Pulmonary artery endothelial cell (primary cell): ENCODE measurements at places on chromosomes 16 and 17. TPM values are rescaled to one million over a fixed set of nuclear protein-coding genes. Genes with fewer than 3 reads are reported as not detected.

The PLEKHG4 gene
- total RNA-seq = 33.2 and 51.5 TPM in 2 replicates

The PRSS36 gene
- 0.40 and 0.49 TPM in 2 replicates for total RNA-seq

The SCNN1B gene
- not detected in 2 replicates for total RNA-seq

The PRSS21 gene
- total RNA-seq = 0.73 TPM in 1 of 2 replicates, not detected in the other

The SARM1 gene
- total RNA-seq = 2.2 and 5.9 TPM in 2 replicates

The TMEM92 gene
- total RNA-seq = not detected in 2 replicates

The DYNLRB2 gene
- total RNA-seq = 0.32 TPM in 1 of 2 replicates, not detected in the other

The CPNE7 gene
- total RNA-seq = 5.7 and 20.3 TPM in 2 replicates

The SRCIN1 gene
- 0.07 and 0.20 TPM in 2 replicates for total RNA-seq

The STH gene
- not detected in 2 replicates for total RNA-seq

The FBXO39 gene
- total RNA-seq = 0.28 and 1.4 TPM in 2 replicates

GRCh38 chr17:57557834-57558681 is 187.0 kb downstream of the CCDC182 start:
- no peak for DNase-seq

DNA sequence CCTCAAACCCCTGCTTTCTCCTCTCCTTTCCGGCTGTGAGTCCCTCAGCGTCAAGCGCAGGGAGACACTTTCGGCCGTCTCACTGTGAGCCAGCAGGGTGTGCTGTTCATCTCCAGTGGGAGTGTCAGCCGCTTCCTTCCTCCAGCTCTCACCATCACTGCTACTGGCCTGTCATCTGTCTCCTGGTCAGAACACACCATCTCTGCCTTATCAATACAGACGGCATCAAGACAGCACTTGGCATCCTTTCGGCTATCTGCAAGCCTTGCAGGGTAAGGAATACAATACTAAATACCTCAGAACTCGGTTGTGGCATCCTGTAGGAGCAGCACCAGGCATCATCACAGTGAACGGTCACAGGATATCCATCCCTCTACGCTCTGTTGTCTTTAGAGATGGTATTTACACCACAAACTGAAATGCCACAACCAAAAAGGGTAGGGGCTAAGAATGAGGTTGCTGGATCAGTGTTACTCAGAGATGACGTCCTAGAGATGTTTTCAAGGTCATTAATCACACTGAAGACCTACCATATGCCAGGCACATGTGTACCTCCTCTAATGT is 20.7 kb upstream of the CMTM4 start:
- DNase-seq = no peak

GRCh38 chr16:2058420-2058819 is 10.6 kb downstream of the TSC2 start:
- DNase-seq = no peak

DNA sequence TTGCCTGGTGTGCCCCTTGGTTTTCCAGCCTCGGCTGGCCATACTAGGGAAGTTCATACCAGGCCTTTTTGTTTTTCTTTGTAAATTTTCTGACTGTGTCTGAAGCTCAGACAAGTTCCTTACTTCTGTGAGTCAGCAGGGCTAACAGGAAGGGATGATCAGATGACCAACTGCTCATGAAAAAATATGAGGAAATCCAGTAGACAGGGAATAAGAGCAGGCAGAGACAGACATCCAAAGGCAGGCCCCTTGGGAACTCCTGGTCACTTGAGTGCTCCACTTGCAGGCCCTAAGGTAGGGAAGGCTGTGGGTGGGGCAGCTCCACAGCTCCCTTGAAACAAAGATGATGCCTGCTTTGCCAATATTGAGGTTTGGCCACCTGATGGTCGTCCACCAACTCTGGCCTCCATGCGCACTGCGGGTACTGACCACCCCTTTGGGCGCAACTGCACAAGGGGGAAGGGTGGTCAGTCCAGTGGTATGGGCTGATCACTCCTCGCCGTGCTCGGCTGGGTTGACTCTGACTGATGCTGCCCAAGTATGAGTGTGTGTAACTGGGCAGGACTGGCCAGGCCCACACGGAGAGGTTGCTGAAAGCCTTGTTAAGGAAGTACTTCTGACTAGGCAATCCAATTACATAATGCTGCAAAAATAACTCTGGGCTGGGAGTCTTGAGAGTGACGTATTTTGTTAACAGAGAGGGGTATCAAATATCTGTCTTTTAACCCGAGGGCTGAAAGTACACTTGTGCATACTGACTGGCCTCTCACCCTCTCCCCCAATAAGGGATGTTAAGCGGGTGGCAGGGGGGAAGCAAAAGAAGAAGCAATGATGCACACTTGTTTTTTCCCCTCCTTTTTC is 20.8 kb upstream of the ZFHX3 start:
- peak; percentile 90 for DNase-seq

GRCh38 chr16:13029786-13030185 is 128.4 kb downstream of the SHISA9 start:
- no peak for DNase-seq

DNA sequence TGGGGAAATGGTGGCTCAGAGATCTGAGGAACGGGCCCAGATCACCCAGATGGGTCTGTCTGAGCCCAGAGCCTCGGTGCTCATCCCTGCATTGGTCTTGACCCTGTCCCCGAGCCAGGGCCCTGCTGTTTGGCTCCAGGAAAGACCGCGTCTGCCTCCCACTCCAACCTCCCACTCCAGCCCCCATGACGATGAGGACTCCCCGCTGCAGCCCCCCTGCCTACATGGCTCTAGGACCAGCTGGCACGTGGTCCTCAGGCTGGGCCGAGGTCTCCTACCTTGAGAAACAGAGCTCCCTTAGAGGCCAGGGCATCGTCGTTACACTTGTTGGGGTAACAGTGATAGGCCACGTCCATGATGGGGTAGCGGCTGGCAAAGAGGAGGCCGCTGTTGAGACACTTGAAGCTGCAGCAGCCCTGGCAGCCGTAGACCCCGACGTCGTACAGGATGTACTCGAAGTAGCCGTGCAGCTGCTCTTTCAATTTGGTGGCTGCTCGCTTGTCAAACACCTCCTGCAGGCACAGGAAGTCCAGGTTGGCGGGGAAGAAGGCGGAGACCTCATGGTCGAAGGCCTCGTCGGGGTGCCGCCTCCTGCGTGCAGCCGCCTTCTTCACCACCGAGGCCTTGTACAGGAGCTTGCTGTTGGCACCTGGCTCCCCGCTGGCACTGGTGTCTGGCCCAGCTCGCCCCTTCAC is 59.9 kb downstream of the PRMT7 start:
- no peak for DNase-seq

DNA sequence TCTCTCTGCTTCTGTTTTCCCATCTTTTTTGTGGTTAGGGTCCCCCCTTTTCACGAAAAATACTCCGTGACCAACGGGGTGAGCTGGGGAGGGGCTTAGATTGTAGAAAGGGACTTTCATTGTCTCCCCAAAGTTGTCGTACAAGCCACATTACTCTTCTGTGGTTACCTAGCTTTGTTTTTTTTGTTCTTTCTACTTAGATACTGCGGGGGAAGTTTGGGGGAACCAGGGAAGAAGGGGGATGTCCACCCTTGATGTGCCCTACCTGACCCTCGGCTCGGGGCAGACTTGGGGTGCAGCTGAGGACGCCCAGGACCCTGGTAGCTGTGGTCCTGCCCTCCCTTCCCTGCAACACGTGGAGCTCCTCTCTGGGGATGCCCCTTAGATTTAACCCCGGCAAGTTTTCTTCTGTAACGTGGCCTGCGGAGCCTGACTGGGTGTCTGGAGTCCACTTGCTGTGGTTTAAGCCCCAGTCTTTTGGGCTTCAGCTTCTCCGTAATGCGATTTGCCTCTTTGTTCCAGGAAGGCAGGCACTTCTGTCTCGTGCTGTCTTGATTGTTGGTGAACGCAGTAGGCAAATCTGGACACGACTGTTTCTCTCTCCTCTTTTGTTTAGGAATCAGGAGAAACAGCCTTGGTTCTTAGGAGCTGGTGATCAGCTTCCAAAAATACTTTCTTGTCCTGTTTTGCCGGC is 892 bp downstream of the ABCC1 start:
- no peak for DNase-seq

DNA sequence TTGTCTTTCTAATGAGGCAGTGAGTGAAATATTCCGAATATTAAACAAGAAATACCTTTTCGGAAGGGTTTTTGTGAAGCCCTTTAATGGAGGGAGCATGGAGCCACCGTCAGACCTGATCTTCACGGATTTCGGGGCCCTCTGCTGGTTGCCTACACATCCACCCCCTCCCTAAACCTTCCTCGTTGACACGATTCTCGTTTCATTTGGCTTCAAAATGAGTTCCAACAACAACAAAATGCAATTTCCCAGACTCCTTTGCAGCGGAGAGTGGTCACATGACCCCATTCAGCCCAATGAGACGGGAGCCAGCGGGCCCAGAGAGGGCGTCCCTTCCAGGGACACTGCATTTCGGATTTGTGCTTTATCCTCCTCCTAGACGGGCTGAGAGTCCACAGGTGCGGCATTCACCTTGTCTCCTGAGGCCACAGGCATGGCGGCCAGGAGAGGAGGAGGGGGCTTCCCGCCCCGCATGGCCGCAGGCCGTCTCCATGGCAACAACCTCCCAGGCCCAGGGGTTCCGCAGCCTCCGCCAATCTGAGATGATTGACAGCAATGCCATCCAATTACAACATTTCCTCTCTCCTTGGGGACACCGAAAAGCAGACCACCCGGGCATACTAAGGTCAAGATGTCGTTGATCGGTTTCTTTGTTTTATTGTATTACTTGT is 259.8 kb downstream of the C16orf95 start:
- DNase-seq = no peak

- DNase-seq = peak; percentile 10
Observed at GRCh38 chr16:73125850-73126524, 78.1 kb upstream of the ZFHX3 start.

GRCh38 chr16:50267151-50267631 is 840 bp downstream of the ADCY7 start:
- no peak for DNase-seq

DNA sequence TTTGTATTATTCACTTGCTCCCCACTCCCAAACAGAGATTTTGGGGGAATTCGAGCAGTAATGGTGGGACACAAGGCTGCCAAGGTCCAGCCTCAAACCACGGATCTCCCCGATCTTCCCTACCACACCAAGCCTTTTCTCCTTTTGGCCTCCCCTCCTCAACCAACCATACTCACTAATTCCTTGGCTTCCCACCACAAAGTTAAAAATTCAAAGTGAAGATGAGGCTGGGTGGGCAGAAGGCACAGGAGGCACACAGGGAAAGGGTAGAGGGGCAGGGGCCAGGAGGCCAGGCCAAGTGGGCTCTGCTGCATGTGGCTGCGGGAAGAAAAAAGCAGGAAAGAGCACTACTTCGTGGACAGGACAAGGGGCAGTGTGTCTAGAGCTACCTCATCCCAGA is 15.2 kb downstream of the HOXB4 start:
- DNase-seq = no peak

GRCh38 chr17:48522031-48522653 is 8.7 kb downstream of the HOXB1 start:
- DNase-seq = no peak

- DNase-seq = no peak
Observed at GRCh38 chr16:86833136-86833535, 254.8 kb downstream of the FOXL1 start.

- DNase-seq = no peak
Observed at GRCh38 chr17:74089869-74090464, 113.5 kb upstream of the RPL38 start.

DNA sequence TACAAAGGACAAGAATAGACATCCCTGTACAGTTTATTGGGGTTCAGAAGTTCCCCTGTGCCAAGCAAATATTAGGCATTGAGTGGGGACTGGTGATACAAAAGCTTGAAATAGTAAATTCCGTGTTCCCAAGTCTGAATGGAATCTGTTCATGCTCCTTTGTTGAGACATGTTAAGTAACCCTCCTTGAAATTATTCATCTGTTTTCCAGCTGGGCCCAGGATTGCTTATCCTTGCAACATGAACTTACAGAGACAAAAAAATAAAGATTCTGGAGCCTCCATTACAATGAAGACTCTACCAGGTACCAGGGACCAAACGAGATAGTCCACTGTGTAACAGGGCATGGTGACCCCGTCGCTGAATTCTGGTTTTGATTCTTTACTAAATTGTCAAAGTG is 6.1 kb upstream of the CCL8 start:
- no peak for DNase-seq

- no peak for DNase-seq
Observed at GRCh38 chr17:78323826-78324390, 36.0 kb downstream of the SOCS3 start.

DNA sequence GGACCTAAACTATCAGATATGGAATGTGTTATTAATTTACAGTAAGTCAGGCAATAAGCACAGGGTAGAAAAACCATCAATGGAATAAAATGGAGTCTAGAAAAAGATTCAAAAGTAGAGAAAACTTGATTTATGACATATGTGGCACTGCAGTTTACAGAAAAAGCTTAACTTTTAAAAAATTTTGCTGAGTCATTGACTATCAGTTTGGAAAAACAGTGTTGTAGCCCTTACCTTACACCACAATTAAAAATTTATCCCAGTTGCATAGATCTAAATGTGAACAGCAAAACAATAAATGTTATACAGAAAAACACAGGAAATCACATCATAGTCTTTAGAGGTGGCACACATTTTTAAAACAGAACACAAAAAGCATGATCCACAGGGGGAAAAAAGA is 108.5 kb downstream of the USP22 start:
- no peak for DNase-seq

- peak; percentile 83 for DNase-seq
Observed at GRCh38 chr16:88331989-88332920, 50.5 kb upstream of the ZNF469 start.
